ENCODE measurements at places on chromosomes 6 and 20. TPM values are rescaled to one million over a fixed set of nuclear protein-coding genes. Genes with fewer than 3 reads are reported as not detected.
A peak's percentile ranks its signal among the peaks of the same experiment; 100 is the strongest.

GRCh38 chr20:18984238-18985200, 170.9 kb downstream of the SCP2D1 start:
- DNase-seq, result peak; percentile 32

Gene VSX1
- not detected for total RNA-seq

Gene ZNF133
- 3.0 TPM for total RNA-seq

- no peak for DNase-seq
These were observed 16.6 kb downstream of the TGM2 start for GRCh38 chr20:38148328-38149102.

Gene GLP1R
- 5.8 TPM for total RNA-seq

Gene MTRF1L
- 21.4 TPM for total RNA-seq

DNA sequence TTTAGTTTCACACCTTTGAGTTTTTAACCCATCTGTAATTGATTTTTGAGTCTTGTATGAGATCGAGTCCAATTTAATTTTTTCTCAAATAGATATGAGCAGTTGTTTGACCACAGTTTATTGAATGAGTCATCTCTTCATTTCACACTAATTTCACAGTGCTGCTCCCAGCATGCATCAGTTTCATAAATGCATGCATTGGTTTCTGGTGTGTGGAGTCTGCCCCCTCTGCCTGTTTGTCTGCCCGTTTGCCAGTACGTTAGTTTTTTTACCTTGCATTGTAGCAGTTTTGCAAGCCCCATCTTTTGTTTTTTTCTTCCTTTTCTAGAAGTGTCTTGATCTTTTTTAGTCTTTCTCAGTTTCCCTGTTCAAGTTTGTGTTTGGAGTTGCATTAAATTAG, 11.9 kb downstream of the SLX4IP start:
- no peak for DNase-seq

DNA sequence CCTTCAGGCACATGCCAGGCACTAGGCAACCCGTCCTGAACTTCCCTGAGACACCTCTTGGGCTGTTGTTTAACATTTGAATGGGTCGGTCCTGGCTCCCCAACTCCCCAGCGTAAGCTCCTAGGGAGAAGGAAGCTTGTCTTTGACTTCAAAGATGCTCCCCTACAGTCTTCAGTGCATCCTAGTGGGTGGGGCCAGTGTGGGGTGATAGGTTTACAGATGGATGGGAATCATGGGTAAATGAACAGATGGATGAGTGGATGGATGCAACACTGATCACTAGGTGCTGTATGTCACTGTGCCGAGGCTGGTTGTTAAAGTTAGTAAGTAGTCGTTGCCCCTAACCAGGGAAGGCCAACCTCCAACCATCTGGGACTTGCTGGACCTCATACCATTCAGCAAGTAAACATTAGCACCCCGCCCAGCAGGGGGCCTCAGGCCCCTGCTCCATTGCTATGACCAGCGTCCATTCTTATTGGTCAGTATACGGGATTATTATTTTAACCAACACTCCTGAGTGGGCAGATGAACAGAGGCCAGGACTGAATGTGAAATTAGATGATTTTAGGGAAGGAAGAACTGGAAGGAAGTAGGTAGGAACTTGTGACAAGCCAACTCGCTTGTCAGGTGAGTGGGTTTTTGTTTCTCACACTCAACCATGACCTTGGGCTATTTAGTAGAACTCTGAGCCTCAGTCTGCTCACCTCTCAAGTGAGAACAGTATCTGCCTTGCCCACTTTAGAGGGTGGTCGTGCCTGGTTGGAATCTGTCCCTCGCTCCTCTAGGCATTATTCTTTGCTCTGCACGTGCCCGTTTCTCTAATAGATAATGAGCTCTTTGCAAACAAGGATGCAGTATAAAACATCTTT, 82.9 kb upstream of the FOXP4 start:
- peak; percentile 86 for DNase-seq

DNA sequence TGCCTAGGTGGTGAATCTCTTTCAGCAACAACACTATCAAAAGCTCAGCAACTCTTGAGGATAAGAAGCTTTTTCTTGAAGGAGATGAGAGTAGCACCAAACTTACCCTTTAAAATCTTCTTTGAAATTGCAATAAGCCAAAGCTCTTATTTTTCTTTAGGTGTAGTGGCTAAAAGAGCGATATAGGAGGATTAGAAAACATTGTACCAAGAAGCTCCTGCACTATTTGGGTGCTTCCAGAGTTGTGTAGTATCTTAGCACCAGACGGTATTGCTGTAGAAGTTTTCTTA, 1.2 kb downstream of the FUT9 start:
- no peak for DNase-seq

GRCh38 chr6:34982424-34982852, 93.4 kb downstream of the ANKS1A start:
- no peak for DNase-seq

Gene RBBP8NL
- not detected for total RNA-seq

DNA sequence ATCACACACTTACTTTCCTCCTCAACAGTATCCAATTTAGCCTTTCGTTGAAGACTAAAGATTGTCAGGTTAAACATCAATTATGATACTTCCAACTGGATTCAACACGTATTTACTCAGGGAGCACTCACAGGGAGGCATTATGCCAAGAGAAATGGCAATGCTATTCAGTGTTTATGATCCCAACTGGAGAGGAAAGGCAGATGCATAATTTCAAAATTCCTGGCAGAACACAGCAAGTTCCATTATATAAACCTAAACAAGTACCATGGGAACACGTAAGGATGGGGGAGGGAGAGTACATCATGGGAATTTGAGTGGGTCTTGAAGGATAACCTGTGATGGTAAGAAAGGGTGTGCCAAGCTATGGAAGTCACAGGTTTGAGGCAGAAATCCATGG, 112.7 kb downstream of the ISM1 start:
- no peak for DNase-seq

DNA sequence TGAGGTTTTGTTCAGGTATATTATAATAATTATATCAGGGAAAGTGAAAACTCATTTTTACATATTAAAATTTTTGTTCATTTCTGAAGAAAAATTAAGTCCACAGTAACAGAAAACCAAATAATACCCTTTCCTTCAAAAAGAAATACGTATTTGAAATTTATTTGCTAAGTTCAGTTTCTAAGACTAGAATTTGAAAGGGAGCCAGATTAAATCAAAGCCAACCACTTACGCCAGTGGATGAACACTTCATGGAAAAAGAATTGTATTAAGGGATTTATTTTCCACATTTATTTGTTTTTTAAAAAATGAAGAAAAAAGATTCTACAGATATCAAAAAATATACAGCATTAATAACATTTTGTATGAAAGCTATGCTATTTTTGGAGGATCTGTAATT, 654.4 kb downstream of the EYS start:
- no peak for DNase-seq

- no peak for DNase-seq
These were observed 184.2 kb upstream of the CDYL start for GRCh38 chr6:4592026-4592425.

Gene EYA4
- total RNA-seq, result 24.2 TPM

DNA sequence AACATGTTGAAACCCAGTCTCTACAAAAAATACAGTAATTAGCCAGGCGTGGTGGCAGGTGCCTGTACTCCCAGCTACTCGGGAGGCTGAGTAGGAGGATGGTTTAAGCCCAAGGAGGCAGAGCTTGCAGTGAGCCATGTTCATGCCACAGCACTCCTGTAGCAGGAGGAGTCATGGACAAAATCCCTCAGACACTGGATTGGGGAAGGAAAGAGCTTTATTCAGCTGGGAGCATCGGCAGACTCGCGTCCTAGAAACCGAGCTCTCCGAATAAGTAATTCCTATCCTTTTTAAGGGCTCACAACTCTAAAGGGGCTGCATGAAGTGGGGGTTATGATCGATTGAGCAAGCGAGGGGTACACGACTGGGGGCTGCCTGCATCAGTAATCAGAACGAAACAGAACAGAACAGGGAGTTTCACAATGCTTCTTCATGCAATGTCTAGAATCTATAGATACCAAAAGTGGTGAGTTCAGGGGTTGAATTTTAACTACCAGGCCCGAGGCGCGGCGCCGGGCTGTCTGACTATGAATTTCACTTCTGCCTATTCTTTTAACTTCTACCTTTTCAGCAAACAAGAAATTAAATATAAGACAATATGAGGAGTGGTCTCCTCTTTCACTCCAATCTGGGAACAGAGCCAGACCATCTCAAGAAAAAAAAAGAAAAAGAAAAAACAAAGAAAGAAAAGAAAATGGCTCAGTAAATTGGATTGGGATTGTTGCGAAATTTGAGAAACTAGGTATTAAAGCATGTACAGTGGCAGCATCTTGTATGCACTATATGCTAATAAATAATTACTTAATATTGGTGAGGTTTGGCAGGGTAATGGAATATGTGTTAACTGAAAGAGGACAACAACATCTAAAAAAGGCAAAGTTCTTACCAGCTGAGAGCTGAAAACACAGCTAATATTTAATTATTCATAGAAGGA, 23.6 kb downstream of the HMGN4 start:
- no peak for DNase-seq

DNA sequence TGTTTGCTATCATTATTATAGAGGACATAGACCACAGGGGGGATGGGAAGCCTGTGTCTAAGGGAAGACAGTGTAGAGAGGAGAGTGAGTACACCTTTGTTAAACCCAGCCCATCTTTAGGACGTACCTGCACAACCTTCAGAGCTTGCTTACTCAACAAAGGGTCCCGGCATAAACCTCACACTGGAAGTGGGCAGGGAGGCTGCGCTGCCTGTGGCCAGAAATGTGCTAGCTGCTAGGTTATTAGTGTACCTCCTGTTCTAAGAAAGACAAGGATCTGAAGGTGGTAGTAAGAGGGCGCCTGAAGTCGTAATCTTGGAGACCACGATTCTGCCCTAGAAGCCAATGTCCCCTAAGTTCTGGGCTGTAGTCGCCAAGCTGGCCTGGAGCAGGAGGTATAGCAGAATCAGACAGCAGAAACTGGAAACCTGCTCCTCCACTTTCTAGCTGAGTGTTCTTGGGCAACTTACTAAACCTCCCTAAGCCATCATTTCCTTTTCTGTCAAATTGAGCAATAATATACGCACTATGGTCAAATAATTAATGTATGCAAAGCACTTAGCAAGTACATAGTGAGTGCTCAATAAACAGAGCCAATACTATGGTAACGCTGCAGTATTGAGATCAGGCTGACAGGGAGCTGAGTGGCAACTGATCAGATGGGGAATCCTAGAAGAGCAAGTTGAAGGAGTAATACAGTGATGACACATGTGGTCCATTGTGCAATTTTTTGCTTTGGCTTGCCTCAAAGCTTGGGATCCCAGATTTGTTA, 16.8 kb upstream of the AKIRIN2 start:
- no peak for DNase-seq

- DNase-seq, result no peak
These were observed 20.7 kb upstream of the ASIP start for GRCh38 chr20:34220561-34220960.

DNA sequence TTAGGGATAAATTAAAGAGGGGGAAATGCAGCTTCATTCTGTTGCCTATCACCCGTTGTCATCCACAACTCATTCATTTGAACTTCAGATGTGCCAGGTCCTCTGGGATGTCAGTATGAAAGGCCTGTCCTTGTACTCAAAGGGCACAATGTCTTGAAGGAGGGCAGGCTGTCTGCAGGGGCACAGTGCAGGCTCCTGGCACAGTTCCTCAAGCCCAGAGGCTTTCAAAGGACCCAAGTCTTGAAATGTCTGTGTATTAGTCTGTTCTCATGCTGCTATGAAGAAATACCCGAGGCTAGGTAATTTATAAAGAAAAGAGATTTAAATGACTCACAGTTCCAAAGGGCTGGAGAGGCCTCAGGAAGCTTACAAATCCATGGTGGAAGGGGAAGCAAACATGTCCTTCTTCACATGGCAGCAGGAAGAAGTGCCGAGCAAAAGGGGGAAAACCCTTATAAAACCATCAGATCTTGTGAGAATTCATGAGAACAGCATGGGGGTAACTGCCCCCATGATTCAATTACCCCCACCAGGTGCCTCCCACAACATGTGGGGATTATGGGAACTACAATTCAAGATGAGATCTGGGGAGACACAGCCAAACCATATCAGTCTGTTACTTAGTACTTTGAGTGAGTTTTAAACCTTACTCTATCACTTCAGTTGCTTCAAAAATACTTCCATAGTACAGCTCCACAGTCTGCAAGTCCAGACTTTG, 9.4 kb downstream of the SNX9 start:
- DNase-seq, result no peak

Gene MOXD1
- total RNA-seq, result 9.3 TPM

DNA sequence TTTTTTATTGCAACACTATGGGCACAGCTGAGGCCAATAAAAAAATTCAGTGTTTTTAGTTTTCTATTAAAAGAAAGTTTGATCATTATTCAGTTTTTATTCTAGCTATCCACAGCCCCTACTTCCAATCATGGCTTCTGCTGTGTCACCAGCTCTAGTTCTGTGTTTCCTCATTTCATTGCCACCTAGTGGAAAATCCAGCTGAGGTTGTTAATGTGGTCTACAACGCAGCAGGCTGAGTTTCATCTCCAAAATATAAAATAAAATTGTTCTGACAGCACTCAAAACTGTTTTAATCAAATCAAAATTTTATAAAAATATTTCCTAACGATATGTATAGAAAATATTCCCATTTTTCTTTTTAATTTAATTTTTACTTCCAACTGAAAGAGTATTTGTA, 13.6 kb downstream of the COL9A1 start:
- DNase-seq, result no peak

Gene SHLD1
- 9.6 TPM for total RNA-seq

DNA sequence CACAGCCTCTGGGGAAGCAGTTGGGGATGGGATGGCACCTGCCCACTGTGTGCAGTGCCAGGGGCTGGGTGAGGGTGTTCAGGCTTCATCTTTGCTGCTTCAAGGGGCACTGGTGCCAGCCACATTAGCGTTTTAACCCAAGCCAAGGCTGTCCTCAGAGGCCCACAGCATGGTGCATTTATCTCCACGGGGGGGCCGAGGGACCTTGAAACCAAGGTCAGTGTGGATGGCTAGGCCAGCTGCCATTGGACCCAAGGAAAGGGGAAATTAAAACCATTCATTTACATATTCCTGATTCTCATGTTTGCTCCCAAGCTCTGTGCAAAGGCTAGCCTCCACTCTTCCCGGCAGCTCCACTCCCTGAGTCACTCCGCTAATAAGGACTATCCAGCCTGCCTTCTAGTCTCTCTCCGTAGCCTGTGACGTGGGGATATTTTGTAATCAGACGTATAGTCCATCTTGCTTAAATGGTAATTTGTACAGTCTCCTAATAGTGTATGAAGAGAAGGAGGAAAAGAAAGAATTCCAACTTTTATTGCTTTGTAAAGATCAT, 197.1 kb downstream of the CDH4 start:
- no peak for DNase-seq

Gene ZNF451
- total RNA-seq, result 20.3 TPM

Gene OPN5
- not detected for total RNA-seq

Gene BPIFA1
- total RNA-seq, result not detected

Gene KCNK17
- total RNA-seq, result 0.98 TPM

DNA sequence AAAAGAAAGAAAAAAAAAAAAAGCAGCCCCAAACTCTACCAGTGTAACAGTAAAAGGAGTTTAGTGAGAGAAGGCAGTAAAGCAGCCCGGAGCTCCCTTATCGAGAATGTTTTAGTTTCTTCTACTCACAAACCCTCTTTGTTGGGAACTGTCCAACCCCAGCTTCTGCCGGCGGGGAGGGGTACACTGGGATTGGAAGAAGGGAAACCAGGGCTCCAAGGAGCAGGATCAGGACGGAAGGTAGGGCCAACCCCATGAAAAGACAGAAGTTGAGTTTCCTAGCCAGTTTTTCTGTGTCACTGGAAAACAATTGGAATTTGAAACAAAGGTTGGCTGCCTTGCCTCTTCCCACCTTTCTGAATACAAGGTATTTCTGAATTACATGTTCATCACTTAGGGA, 66.0 kb downstream of the KIZ start:
- no peak for DNase-seq

Gene PDE10A
- total RNA-seq, result 3.6 TPM

All from right atrium auricular region (tissue), 2 donors.